IMR-90 (cell line): ENCODE measurements at places on chromosomes 4 and X. TPM values are rescaled to one million over a fixed set of nuclear protein-coding genes. Genes with fewer than 3 reads are reported as not detected.

Gene SLC9A7
- polyA plus RNA-seq, result 14.4 and 14.7 TPM in 2 replicates

Gene GLRA2
- not detected in 2 replicates for polyA plus RNA-seq

Gene GPR50
- not detected in 2 replicates for polyA plus RNA-seq

Gene PDLIM3
- polyA plus RNA-seq, result 6.4 and 6.8 TPM in 2 replicates
